Omental fat pad (tissue), 4 donors: ENCODE measurements at places on chromosomes 5 and 9.

- DNase-seq = no peak
These were observed 248.8 kb downstream of the TENT4A start for GRCh38 chr5:6961837-6962635.

DNA sequence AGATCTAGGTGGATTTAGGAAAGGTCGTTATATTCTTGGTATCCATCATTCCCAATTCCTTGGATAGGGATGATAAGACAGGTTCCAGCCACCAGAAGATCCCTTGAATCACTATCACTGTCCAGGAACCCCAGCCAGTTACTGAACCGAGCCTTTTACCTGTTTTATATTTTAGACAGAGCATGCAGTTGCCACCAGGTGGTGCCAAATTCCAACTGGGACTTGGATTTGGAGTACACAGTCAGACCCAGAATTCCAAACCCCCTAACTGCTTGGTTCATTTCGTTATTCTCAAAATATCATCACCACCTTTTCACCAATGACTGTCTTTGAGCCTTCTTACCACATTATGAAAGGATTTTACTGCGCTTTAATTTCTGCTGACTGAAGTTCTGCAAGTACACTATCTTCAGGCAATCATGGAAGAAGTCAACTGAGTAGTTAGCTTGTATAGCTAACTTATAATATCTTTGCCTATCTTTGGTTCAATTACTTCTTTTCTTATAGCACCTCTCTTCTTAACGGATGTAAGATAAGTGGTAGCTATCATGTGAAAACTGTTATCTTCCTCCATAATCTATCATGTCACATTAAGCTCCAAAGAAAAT, 191.8 kb downstream of the PRR16 start:
- no peak for DNase-seq

DNA sequence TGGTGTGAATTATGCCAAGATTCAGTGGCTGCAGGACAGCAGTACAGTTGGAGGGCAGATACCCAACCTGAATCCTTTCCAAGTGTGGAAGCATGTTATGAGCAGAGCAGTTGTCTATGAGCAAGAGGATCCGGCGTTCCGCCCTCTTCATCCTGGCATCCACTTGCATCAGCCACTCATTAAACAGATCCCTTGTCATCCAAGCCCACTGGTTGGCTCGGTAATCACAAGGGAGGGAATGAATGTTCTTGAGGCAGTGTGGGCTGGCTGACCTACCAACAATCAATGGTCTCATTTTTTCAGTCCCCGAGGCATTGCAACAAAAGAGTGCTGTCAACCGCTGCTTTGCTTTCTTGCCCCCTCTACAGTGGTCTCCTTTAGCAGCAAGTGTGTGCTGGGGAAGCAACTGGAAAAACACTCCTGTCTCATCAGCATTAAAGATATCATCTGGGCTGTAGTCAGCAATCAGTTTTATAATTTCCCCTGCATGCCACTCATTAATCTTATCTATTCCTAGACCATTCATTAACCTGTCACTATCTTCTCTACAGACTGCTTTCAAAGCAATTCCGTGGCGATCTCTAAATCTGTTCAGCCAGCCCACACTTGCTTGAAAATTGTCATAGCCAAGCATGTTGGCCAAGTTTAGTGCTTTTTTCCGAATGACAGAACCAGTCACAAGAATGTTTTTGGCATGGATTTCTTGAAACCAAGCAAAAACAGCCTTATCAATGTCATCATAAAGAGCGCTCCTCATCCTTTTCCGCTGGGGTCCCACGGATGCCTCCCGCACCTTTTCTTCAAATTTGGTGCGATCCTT, 4.9 kb downstream of the TIGD6 start:
- no peak for DNase-seq

DNA sequence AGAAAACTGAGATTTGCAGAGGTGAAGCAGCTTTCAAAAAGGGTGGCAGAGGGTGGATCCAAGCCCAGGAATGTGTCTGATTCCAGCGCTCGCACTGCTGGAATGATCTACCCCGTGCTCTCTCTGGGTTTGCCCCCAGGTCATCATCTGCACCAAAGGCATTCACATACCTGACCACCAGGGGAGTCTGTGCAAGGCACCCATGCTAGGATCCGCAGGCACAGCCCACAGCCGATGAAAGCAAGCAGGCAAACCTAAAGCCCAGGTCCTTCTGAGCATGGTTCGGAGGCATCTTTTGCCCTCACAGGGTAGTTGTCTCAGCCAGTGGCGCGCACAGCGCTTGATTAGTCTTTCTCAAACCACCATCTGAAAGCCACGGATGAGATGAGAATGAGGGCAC, 56.6 kb downstream of the TEK start:
- DNase-seq = no peak

DNA sequence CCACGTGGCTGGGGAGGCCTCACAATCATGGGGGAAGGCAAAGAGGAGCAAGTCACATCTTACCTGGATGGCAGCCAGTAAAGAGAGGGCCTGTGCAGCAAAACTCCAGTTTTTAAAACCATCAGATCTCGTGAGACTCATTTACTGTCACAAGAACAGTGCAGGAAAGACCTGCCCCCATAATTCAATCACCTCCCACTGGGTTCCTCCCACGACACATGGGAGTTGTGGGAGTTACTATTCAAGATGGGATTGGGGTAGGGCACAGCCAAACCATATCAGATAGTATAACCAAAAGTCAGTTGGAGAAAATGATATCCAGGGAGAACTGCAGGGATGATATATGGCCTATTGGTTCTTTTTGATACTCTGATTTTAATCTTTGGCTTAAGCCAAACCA, 10.0 kb upstream of the CAVIN4 start:
- DNase-seq = no peak

DNA sequence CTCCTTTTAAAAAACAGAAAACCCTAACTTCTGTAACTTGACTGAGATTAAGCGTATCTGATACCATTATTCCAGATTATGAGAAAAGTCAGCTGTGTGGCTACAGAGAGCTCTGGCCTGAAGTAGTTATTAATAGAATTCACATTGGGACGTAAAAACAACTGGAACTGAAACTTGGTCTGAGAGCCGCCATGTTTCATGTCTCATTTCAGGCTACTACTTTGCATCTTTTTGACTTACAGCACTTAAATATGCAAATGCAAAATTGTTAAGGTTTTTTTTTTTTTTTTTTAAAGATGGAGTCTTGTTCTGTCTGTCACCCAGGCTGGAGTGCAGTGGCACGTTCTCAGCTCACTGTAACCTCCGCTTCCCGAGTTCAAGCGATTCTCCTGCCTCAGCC, 25.2 kb downstream of the MAP3K1 start:
- DNase-seq = no peak
